ENCODE measurements at places on chromosomes 11 and 22.

DNA sequence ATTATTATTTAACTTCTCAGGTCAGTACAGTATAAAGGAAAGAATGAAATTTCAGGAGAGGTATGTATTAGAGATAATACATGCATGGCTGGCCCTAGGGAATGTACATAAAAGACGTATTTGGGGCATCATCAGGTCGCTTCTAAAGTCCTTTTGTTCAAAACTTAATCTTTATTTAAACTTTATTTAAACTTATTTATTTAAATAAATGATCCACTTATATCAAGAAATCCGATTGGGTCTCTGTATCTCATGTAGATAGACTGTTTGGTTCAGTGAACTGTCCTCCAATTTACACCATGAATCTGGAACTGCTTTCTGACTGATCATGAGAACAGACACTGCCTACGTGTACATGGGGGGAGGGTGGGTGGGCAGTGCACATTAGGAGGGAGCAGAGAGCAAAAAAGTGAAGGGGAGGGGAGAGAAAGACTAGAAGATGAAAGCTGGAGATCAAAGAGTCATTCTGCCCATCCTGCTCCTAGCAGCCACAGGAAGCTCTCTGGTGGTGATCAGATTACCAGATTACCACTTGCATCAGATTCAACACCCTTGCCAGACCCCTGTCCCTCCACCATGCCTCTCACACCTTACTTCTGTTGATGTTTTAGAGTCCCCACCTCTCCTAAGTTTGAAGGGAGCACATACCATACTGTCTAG is 92.1 kb upstream of the MTMR2 start:
- DNase-seq: no peak

GRCh38 chr11:59365232-59366018 is 6.7 kb downstream of the OR5AN1 start:
- DNase-seq: no peak

DNA sequence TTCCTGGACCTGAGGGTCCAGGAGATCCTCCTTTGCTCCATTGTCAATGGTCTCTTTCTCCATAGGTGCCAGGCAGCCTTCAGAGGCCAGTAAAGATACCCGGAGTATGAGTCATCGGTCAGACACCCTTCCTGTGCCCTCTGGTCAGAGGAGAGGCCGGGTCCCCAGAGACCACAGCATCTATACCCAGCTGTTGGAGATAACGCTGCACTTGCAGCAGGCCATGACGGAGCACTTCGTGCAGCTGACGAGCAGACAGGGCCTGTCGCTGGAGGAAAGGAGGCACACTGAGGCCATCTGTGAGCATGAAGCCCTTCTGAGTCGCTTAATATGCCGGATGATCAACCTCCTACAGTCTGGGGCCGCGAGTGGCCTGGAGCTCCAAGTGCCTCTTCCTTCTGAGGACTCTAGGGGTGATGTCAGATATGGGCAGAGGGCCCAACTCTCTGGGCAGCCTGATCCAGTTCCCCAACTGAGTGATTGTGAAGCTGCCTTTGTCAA is at the start of gene ACCSL:
ACCSL (plus strand) TSS at position 51 of the 501 bp plus-strand sequence; CDS start at position 107, 56 bp downstream.
- no peak for DNase-seq

DNA sequence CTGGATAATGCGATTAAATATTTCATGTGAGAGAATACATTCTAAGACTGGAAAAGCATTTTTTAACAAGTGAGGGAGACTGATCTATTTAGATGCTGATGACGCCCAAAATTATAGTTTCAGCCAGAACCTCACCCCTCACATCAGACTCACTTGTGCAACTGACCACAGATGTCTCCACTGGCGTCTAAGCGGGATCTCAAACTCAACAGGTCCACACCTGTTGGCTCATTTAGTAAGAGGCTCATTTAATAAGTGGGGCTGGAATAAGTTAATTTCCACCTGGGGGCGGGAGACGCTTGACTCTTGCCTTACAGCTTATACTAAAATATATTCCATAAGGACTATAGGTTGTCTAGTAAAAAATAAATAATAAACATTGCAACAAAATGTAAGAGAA is 47.5 kb downstream of the MORC2 start:
- DNase-seq: no peak
